ENCODE measurements at places on chromosomes 16 and 17. TPM values are rescaled to one million over a fixed set of nuclear protein-coding genes. Genes with fewer than 3 reads are reported as not detected.

KRT24 gene
- not detected for total RNA-seq

CASKIN2 gene
- total RNA-seq = 26.0 TPM

- DNase-seq = no peak
These were observed 35.8 kb upstream of the LHX1 start for GRCh38 chr17:36901506-36901905.

GRCh38 chr17:49365667-49366066, 3.6 kb upstream of the ZNF652 start:
- DNase-seq = no peak

DNA sequence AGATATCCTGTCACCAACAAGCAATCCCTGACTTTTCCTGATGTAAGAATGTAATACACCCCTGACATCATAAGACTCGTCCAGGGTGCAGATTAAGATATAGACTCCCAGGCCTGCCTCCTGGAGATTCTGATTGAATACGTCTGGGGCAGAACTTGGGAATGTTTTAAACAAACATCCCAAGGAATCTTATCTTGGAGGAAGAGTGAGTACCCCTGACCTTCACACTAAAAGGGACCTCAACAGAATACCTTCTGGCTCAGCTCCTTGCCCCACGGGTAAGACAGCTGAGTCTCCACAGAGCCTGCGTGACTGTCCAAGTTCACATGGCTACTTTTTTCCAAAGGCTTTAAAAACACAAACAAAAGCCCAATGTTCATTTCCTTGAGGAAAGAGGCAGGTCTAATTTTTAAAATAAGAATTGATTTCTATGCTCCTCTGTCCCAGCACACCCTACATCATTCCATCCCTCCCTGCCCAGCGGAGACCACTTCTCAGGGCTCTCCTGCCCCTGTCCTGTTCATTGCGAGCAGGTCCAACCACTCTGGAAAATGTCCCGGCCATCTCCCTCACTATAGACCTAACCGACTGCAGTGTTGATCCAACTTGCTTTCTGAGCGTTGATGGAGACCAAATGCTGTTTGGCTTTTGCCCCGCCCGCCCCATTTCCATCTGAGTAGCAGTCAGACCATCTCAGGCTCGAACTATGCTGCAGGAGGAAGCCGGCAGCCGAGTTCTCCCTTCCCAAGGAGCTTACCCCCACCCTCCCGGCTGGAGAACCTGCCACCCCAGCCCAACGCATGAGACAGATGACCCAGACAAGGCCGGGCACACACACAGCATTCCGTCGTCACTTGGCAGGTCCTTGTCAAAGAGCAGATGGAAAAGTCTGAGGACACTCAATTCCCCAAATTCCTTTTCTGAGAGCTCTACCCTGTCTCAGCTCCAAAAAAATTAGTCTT, 44.1 kb upstream of the MYH10 start:
- peak; percentile 71 for DNase-seq
